ENCODE measurements at places on chromosomes 12 and 14.
A peak's percentile ranks its signal among the peaks of the same experiment; 100 is the strongest.

- no peak for DNase-seq
Observed at GRCh38 chr12:108587826-108588225, 10.1 kb downstream of the TMEM119 start.

- no peak for DNase-seq
Observed at GRCh38 chr12:55946553-55946952, 15.6 kb downstream of the DGKA start.

GRCh38 chr14:69882116-69882864 lies 3.1 kb downstream of the SMOC1 start:
- DNase-seq = no peak

- no peak for DNase-seq
Observed at GRCh38 chr12:124760560-124760959, 103.1 kb downstream of the SCARB1 start.

GRCh38 chr14:99930420-99931274 lies 134.6 kb upstream of the EVL start:
- DNase-seq = peak; percentile 13

- DNase-seq = no peak
Observed at GRCh38 chr14:35380794-35381193, 23.8 kb downstream of the NFKBIA start.

GRCh38 chr12:131011165-131012079 lies 57.7 kb downstream of the ADGRD1 start:
- DNase-seq = no peak

DNA sequence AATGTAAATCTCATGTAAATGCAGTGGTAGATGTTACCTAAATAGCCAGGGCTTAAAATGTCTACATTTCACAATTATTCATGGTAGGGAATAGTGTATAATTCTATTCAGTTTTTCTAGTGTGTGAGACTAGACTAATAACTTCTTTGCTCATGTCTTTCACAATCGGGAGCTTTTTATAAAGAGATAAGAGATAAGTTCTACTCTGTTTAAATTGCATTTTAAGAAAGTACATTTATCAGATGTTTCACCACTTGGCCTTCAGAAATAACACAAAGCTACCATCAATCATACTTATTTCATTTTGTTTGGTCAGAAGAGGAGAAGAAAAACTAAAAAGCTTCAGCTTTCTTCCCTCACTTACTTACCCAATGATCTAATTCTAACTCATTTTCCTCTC lies 725.5 kb upstream of the FLRT2 start:
- no peak for DNase-seq

- no peak for DNase-seq
Observed at GRCh38 chr14:61929651-61930050, 167.4 kb downstream of the SNAPC1 start.

GRCh38 chr12:12474931-12475795 lies 87.5 kb downstream of the DUSP16 start:
- no peak for DNase-seq

DNA sequence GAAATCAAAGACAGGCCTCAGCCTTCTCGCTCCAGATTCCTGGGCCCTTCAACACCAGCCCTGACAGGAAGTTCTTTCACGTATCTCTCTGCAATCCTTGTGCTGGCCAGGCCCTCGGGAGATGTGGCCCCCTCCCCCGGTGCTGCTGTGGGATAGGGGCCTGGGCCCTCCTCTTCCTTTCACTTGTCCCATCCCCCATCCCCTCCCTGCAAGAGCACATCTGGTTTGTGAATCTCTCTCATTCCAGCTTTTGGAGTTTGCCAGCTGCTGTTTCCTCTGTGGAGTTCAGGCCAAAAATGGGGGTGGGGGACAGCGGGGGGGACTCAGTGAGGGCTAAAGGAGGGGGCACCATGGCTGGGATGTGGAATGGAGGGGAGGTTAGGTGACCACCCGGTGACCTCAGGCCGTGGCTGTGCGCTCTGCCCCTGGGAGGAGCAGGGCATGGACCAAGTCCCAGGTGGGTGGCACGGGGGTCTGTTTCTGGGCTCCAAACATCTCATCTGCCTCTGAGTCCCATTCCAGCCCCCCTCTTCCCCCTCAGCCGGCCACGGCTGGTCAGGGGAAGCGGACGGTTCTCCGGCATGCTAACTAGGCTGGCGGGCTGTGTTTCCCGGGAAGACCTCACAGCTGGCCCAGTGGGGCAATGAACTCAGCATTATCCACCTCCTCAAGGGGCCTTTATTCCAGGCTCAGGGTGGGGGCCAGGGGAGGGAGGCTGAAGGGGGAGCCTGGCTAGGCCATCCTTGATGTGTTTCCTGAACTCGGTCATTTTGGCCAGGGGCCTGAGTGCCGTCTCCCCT lies 7.4 kb downstream of the LRP1 start:
- no peak for DNase-seq

DNA sequence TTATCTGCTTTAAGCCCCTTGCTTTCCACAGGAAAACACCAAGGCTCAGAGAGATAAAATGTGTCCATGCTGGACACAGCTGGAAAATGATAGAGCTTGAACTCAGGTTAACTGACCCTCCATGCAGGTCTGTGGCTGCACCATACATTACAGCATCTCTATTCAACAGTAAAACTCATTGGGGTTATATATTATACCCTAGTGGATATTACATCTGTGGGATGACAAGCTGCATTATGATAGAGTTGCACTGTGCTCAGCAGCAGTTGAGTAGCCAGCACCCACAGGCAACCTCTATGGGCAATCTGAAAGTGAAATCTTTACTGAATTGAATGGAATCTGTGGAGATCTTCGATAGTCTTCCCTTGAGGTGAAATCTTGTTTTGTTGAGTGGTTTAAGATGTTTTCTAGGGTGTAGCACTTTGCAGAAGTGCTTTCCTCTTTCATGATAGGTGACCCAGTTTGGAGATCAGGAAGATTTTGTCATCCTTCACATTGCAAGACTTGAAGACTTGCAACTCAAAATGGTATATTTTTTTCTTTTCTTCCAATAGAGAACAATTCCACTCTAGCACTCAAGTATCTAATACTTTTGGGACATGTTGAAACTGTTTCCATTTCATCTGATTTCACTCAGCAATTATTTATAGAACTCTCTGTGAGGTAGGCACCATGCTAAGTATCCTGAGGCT lies 389.2 kb downstream of the RAD51B start:
- no peak for DNase-seq

- DNase-seq = no peak
Observed at GRCh38 chr12:108117163-108117849, 11.8 kb upstream of the WSCD2 start.

GRCh38 chr12:5611162-5611561 lies 179.3 kb downstream of the NTF3 start:
- DNase-seq = no peak

- no peak for DNase-seq
Observed at GRCh38 chr12:31796270-31796951, 67.6 kb upstream of the AMN1 start.

DNA sequence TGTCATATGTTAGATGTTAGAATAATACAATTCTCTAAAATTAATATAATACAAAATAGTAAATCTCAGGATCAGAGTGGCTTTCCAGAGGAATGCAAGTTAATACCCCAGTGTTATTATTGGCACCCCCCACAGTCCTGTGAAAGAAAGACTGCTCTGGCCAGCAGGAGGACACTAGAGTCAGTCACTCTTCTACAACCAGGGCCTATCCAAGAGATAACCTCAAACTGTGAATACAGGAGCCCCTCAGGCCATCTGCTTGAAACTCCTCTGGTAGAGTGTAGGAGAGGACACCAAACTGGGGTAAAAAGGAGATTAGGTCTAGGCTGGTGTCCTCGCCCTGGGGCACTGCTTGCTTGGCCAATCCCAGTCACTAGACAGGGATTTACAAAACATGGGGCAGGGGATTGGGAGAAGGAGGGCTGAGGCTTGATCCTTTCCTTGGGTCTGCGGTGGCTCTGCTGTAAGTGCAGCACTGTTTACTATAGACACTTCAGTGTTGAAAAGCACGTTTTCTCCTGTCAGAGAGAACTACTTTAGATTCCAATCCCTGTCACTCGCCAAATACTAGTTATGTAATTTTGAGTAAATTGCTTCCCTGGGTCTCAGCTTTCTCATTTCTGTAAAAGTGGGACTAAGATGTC lies 44.5 kb upstream of the PTPRR start:
- DNase-seq = no peak

DNA sequence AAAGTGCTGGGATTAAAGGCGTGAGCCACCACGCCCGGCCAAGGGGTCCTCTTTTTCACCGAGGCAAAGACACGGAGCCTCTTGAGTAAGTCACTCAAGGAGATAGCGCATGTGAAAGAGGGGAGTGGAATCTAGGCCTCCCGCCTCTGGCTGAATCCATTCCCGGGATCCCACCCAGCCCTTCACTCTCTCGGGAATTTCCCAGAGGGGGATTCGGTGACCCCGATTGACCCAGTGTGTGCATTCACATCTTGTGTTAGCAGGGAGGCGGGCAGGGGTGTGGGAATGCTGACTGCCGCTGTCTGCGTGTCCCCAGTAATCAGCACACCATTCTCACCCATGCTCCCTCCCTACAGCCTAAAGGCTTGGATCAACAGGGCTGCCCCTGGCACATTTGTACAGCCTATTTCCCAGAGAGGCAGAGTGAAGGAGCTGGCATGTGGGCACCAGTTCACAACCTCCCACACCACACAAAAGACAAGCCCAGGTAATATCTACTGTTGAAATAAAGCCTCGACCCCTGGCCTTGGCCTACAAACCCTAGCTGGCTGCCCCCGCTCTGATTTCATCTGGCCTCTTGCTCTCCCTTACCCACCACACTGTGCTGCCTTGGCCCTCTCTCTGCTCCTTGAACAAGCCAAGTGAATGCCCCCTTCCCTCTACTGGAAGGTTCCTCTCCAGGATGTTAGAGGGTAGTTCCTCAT lies 1.3 kb upstream of the LTBP2 start:
- no peak for DNase-seq

GRCh38 chr12:67650388-67651131 lies 2.0 kb downstream of the DYRK2 start:
- no peak for DNase-seq

DNA sequence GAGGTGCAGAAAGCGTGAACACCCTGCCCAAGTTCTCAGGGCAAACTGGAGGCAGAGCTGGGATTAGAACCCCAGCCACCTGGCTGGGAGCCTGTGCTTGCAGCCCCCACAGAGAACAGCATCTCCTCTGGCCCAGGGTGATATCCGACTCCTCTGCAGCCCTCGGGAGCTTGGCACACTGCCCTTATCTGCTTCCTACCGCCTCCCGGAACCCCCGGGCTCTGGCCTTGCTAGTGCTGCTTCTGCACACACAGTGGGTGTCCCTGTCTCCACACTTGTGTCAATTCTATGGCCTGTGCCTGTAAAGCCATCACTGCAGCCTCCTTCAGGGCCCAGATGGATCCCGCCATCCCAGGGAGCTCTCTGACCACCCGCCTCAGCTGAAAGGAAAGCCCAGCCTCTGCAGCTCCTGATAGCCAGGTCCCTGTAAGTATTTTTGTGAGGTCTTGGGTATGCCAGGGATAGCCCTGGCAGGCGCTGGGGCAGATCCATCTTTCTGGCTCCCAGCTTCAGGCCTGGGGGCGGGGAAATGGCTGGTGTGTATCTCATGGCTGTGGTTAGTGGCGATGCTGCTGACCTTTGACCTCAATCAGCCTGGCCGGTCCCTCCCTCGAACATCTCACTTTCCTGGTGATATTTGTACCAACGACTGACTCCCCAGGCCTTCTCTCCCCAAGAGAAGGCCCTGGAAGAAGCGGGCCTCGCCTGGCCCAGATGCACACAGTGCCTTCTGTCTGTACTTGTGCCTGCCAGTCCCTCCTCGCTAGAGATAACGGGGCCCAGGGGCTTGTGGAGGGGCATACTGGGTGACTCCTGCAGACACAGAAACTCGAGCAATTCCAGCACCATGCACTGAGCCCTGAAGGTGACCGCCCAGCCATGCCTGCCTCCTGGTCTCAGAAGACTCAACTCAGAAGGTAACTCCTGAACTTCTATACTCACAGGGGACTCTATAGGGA lies 183.8 kb downstream of the CALM1 start:
- no peak for DNase-seq

DNA sequence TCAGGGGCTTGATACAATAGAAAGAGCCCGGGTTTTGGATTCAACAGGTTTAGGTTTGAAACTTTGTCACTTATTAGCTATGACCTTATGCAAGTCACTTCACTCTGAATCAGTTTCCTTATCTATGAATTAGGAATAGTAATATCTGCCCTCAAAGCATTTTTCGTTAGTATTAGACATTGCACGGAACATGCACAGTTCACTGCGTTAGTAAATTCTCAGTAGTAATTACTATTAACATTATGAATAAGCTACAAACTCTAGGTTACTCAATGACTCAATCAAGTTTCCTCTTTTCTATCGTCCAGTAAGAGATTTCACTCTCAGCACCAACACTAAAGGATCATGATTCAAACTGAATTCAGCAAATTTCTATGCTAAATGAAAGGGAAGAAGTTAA lies 150.3 kb downstream of the CEP83 start:
- no peak for DNase-seq

- no peak for DNase-seq
Observed at GRCh38 chr12:19217446-19217845, 87.9 kb downstream of the PLEKHA5 start.

DNA sequence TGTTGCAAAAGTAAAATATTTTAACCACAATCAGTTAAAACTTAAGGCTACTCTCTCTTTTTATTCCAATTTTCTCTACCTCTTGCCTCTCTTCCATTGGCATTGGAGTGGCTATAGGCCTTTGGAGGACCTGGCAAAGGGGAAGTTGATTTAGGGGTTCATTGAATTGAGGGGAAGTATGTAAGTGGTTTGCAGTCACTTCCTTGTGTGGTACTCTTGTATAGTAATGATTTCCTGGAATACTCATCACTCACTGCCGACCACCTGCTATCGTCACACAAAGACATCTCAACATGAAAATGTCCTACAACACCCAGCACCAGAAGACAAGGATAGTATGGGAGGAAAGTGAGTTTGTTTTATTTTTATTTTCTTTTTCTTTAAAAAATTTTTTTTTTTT lies 45.7 kb upstream of the CPM start:
- no peak for DNase-seq

- no peak for DNase-seq
Observed at GRCh38 chr12:2336409-2336829, 283.6 kb downstream of the CACNA1C start.

DNA sequence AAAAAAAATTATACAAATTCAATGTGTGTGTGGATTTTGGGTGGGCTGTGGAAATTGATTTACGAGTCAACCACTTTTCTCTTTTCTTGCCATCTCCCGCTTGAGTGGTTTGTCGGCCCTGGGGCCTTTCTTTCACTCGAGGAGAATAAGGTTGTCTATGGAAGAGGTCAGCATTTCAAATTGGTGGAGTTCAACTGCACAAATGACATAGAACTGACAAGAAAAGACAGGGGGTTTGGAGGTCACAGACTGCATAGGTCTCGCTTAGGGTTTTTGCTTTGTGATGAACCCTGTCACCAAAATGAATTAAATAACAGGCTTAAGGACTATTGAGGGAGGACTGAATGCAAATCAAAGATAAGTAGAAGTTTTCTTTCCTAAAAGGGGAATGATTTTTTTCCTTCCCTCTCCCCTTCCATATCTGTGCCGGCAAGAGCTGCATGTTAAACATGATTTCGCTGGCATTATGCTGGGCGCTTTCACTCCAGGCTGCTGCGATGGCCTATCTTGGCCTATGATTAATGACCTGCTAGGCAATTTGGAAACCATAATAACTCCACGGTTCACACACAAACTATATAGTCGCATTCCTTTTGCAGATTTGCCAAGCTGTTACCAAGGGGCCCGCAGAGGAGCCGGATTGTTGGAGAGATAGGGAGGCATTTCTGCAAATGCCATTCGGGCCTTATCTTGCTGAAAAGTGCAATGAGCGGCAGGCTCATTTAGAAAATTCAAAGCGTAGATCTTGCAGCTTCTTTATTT lies 20.7 kb downstream of the ASCL1 start:
- no peak for DNase-seq
